ENCODE measurements at places on chromosomes 6 and 20.

- DNase-seq, result no peak
Measured at GRCh38 chr6:159522877-159523547, 170.0 kb downstream of the SOD2 start.

DNA sequence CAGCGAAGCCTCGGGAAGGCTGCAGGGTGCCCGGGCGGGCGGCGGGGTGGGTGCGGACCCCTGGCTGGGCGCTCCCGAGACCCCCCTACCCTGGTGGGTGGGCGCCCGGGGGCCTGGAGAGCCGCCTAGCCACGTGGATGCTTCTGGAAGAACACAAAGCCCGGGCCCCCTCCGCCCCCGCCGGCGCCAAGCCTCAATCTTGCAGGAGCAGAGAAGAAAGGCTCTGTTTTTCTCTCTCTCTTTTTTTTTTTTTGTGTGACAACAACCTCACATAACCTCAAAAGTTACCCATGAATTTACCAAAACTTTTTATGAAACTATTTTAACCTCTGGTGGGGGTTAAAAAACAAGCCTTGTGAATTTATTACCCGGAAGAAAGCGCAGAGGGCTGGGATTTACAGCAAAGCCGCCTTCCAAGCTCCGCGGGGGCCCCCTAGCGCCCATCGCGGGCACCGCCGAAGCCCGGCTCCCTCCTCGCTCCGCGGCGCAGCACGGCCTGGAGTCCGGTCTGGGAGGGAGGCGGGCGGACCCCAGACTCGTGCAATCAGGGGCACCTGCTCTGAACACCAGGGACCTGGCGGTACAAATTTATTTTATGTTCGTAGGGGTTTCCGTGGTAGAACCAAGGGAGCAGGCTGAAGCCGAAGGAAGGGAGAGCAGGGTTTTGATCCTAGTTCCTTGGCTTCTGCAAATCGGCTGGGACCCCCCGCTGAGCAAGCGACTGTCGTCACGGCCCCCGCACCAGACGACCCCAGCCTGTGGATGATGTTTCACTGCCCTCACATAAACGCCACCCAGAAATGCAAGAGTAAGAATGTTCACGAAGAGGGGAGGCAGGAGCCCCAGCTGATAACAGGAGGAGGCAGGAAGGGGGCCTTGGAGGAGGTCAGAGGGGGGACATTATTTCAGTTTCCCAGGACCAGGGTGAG, 58.9 kb downstream of the ZNF831 start:
- peak; percentile 80 for DNase-seq

- DNase-seq, result no peak
Measured at GRCh38 chr6:9520417-9521151, 894.3 kb downstream of the TFAP2A start.

DNA sequence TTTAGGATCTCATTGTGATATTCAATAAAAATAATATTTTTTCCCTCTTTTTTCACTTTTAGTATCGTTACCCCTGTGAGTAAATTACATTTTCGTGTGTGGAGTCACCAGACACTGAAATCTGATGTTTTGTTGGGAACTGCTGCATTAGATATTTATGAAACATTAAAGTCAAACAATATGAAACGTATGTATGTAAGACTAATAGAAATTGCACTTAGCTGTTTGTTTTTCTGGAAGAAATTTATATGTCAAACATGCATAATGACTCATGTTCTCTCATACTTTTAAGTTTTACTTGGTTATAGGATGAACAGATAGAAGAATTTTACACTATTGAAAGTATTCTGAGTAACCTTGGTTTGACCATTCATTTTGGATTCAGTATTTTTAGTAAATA, 49.4 kb downstream of the ITCH start:
- DNase-seq, result no peak

DNA sequence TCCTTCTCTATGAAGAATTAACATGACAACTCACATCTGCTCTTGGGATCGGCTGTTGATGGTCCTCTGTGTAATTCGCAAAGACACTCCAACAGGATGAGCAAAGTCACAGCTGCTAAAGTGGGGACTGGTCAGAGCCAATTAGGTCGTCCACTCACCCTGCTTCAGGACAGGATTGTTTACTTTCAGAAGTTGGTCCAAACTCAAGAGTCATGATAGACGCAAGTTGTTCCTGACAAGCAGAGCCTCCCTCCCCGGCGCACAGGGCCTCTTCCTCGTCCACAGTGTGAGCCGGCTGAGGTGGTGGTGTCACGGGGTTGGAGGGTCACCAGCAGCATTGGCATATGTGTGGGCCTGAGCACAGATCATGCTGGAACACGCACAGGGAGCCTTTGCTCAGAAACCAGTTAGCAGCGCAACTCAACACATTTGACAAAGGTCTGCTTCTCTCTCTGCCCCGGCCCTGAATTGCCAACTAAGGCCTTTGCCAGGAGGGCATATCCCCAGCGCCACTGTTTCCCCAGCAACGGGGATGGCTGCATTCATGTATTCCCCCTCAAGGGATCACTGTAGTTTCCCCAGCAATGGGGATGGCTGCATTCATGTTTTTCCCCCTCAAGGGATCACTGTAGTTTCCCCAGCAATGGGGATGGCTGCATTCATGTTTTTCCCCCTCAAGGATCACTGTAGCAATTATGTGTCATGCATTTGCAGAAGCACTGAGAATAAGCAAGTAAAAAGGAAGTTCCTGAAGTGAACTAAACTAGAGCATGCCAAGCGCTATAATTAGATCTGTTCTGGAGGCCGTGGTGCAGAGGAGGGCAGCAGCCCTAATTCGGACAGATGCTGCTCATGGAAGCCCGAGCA, 111.7 kb downstream of the THBS2 start:
- no peak for DNase-seq

- no peak for DNase-seq
Measured at GRCh38 chr20:44736170-44737021, 9.3 kb upstream of the KCNK15 start.

GRCh38 chr6:163417595-163417994, 3.1 kb downstream of the QKI start:
- no peak for DNase-seq

DNA sequence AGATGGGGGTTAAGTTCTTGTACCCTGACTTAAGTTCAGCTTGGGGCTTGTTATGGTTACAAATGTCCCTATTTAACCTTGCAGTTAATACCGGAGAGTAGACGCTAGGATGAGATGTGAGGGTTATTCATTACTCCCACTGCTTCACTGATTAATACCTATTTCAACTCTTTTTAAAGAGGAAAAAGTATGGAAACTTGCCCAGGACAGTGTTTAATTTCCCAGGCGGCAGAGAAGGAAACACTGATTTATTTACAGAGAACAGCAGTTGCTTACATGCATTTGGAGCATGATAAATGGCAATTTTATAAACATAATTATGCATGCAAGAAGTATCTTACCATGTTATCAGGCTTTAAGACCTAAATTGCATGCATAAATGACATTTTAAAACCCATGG, 137.7 kb downstream of the RCAN2 start:
- no peak for DNase-seq

DNA sequence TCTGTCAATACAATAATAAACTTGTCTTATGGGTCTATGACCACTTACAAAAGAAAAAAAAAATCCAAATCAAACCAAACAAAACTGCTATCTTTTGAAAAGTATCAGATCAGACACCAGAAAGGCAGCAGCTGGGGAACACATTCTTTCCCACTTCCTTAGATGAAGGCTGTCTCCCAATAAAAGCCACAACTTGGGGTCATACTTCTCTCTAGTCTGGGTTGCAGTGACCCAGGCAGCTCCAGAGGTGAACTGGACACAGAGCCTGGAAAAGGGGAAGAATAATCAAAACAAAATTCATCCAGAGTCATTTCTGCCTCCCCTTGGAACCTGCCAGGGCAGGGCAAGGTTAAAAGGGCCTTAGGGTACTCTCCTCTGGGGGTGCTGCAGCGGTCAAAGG, 19.1 kb downstream of the ATXN1 start:
- DNase-seq, result no peak

- DNase-seq, result no peak
Measured at GRCh38 chr6:98137391-98137790, 697.0 kb upstream of the POU3F2 start.

GRCh38 chr6:52522151-52522626, 54.7 kb downstream of the TRAM2 start:
- no peak for DNase-seq

- no peak for DNase-seq
Measured at GRCh38 chr6:69994251-69994650, 127.9 kb downstream of the COL19A1 start.
